ENCODE measurements at places on chromosomes 16 and 17.
A peak's percentile ranks its signal among the peaks of the same experiment; 100 is the strongest.

DNA sequence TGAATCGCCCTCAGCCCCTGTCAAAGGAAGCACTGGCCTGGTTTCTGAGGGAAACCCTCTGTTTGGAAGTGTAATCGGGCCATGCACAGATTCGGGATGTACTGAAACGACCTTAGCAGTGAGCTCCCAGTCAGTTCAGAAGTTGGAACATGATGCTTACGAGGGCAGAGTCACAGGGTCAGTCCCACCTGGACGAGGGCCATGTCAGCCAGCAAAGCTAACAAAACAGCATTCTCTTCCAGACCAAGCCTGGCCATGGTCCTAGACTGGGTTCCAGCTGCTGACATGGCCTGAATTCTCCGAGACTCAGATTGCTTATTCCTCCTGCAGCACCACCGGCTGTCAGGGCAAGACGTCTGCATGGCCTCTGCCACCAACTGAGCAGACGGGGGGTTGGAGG, 192.2 kb upstream of the WSCD1 start:
- no peak for DNase-seq

GRCh38 chr17:60744355-60744966, 66.8 kb downstream of the BCAS3 start:
- DNase-seq, result no peak

GRCh38 chr17:81160306-81160705, 5.0 kb upstream of the PVALEF start:
- no peak for DNase-seq

- DNase-seq, result peak; percentile 10
Observed at GRCh38 chr16:49000594-49000993, 281.0 kb downstream of the CBLN1 start.

DNA sequence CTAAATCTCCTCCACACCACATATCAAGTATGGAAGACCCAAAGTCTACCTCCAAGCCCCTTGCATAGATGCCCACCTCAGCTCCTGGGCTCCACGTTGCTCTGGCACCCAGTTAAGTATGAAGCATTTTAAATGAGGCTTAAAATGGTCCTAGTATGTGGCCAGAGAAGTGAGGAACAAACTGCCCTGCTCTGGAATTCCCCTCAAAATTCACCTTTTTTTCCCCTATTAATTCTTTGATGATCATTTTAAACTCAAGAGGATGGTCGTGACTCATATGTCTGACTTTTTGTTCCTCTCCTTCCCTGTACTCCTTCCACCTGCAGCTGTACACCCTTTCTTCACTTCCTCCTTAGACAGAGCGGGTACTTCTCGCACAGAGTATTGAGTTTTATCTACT, 234.5 kb upstream of the MYOCD start:
- DNase-seq, result peak; percentile 84

GRCh38 chr17:78034429-78035091, 76.1 kb downstream of the TNRC6C start:
- DNase-seq, result no peak

DNA sequence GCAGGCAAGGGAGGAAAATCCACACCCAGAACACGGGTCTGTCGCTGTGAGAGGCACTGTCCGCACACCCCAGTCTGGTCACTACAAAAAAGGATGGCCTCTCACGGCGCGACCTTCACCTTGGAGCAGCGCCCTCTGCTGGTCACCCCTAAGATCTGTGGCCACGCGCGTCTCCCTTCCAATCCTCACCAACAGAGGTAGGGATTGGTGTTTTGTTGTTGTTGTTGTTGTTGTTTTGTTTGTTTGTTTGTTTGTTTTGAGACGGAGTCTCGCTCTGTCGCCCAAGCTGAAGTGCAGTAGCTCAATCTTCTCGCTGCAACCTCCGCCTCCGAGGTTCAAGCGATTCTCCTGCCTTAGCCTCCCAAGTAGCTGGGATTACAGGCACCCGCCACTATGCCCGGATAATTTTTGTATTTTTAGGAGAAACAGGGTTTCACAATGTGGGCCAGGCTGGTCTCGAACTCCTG, 15.0 kb upstream of the C17orf58 start:
- DNase-seq, result peak; percentile 69

- DNase-seq, result no peak
Observed at GRCh38 chr17:67615011-67615561, 102.7 kb upstream of the NOL11 start.

- DNase-seq, result no peak
Observed at GRCh38 chr17:36503456-36504155, 17.1 kb downstream of the ZNHIT3 start.

DNA sequence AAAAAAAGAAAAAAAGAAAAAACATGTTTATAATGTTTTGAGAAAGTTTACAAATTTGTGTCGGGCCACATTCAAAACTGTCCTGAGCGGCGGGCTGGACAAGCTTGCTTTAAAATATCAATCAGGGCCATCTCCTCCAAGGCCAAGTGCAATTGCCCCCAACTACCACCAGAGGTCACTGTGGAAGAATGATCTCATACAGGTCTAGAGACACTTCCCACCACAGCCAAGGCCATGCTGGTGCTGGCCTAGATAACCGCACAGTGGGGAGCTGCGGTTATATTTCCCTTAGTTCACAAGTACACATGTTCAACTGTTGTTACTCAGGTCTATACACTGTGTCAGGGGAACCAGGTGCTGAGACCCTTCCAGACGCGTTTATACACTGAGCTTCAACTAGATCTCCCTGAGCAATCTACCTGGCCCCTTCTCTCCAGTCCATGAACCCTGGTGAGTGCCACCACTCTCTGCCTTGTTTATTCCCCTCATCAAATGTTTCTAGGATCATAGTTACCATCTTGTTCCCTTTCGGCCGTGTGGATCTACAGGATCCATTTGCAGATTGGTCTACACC, 83.8 kb upstream of the CCL2 start:
- peak; percentile 65 for DNase-seq

- no peak for DNase-seq
Observed at GRCh38 chr17:411421-412120, 59.0 kb upstream of the RPH3AL start.

- DNase-seq, result no peak
Observed at GRCh38 chr17:36515837-36516236, 18.8 kb downstream of the MYO19 start.

- no peak for DNase-seq
Observed at GRCh38 chr16:81784072-81784795, 5.1 kb downstream of the PLCG2 start.

GRCh38 chr17:41444186-41444585, 3.4 kb upstream of the KRT38 start:
- no peak for DNase-seq

GRCh38 chr17:77487211-77487629, 346.5 kb downstream of the SEC14L1 start:
- no peak for DNase-seq

GRCh38 chr16:57993897-57994296, 6.6 kb downstream of the ZNF319 start:
- DNase-seq, result no peak

GRCh38 chr17:41864836-41865595, at the start of gene KLHL11:
KLHL11 (minus strand) TSS chr17:41865423; CDS start chr17:41865370, 53 bp downstream.
- peak; percentile 94 for DNase-seq

- DNase-seq, result no peak
Observed at GRCh38 chr17:32258383-32259140, 7.1 kb upstream of the RHBDL3 start.

- no peak for DNase-seq
Observed at GRCh38 chr17:80812362-80813088, 179.1 kb upstream of the CHMP6 start.

DNA sequence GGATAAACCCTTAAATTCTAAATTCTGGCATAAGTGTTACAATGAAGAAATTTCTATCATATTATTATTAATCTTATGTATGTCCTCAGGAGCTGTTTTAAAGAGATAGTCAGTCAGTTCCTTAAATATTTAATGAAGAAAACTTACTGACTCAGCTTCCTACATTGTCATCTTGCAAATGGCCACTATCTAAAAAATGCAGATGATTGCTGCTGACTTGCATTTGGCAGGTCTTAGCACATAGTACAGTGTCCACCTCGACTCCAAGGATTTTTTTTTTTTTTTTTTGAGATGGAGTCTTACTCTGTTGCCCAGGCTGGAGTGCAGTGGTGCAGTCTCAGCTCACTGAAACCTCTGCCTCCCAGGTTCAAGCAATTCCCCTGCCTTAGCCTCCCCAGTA, 55.1 kb upstream of the CORO6 start:
- DNase-seq, result no peak

DNA sequence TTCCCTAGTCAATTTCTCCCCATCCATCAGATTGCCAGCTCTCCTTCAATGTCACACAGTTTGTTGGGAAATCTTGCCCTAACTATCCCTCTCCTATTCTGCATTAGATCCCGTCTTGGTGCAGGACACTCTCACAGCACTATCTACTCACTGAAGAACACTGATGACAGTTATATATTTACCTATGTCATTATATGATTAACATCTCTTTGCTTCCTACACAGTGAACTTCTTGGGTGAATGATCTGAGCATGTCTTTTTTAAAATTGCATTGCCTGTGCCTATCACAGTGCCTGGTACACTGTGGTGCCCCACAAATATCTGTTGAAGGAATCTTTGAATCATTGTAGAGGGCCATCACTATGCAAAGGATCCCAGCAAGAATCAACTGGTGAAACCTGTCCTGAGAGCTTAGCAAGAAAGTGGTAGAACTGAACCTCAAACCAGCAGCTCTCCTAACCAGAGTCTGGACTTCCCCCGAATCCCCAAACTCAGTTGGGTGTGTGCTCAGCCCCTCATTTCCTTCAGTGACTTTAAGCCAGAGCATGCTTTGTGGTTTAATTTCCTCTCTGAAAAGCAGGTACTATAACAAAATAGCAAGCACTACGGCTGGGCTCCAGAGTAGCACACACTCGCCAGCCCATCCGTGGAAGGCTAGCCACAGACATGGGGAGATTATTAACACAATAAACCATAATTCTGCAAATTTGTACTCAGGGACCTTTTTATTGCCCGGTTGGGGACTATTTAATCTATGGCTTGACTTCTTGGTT, 680.7 kb upstream of the SALL1 start:
- no peak for DNase-seq

DNA sequence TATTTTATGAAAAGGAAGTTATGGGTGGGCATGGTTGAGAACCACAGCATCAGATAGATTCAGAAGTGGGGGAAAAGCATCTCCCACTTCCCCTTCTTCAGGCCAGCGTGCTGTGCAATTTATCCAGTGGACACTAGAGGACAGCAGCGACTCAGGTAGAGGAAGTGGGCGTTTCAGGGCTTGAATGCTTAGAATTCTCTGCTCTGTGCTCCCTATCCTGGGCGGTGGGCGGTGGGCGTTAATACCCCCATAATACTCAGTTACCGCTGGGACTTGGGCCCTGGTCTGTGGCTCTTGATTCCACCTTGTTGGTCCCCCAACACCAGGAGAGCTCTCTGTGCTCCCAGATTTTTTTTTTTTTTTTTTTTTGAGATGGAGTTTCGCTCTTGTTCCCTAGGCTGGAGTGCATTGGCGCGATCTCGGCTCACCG, 3.7 kb upstream of the LYZL6 start:
- peak; percentile 63 for DNase-seq

DNA sequence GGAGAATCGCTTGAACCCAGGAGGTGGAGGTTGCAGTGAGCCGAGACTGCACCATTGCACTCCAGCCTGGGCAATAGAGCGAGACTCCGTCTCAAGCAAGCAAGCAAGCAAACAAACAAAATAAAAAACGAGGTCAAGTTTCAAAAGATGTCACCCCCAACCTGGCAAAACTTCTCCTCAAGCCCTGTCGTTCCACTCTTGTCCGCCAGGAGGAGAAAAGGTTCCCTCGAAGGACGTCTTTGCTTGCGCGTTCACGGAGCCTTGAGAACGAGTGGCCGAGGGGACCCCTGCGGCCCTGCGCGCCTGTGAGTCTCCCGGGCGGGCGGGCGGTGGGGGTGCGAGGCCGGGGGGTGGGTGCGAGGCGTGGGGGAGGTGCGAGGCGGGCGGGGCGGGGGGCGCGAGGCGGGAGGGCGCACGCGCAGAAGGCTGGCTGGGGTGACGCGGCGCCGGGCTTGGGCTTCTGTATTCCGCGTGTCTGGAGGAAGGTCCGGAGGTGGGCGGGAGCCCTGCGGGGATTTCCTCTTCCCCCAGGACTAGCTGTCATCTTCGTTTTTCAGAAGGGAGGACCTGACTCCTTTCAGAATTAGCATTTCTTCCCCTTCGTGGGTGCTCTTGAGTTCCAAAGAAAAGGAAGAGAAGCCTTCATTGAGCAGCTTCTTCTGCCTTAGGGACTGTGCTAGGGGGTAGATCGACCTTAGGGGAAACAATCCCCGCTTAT, 3.7 kb downstream of the SLC52A1 start:
- DNase-seq, result peak; percentile 94

DNA sequence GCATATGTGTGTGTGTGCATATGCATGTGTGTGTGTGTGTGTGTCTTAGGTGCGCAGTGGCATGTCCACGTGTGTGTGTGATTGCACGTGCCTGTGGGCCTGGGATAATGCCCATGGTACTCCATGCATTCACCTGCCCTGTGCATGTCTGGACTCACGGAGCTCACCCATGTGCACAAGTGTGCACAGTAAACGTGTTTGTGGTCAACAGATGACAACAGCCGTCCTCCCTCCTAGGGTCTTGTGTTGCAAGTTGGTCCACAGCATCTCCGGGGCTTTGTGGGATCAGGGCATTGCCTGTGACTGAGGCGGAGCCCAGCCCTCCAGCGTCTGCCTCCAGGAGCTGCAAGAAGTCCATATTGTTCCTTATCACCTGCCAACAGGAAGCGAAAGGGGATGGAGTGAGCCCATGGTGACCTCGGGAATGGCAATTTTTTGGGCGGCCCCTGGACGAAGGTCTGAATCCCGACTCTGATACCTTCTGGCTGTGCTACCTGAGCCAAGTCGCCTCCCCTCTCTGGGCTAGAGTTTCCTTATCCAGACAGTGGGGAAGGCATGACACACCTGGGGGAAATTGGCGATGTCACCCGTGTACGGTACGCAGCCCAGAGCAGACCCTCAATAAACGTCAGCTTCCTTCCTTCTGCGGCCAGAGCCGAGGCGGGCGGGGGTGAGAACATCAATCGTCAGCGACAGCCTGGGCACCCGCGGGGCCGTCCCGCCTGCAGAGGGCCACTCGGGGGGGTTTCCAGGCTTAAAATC, 47.6 kb downstream of the IL21R start:
- peak; percentile 82 for DNase-seq

DNA sequence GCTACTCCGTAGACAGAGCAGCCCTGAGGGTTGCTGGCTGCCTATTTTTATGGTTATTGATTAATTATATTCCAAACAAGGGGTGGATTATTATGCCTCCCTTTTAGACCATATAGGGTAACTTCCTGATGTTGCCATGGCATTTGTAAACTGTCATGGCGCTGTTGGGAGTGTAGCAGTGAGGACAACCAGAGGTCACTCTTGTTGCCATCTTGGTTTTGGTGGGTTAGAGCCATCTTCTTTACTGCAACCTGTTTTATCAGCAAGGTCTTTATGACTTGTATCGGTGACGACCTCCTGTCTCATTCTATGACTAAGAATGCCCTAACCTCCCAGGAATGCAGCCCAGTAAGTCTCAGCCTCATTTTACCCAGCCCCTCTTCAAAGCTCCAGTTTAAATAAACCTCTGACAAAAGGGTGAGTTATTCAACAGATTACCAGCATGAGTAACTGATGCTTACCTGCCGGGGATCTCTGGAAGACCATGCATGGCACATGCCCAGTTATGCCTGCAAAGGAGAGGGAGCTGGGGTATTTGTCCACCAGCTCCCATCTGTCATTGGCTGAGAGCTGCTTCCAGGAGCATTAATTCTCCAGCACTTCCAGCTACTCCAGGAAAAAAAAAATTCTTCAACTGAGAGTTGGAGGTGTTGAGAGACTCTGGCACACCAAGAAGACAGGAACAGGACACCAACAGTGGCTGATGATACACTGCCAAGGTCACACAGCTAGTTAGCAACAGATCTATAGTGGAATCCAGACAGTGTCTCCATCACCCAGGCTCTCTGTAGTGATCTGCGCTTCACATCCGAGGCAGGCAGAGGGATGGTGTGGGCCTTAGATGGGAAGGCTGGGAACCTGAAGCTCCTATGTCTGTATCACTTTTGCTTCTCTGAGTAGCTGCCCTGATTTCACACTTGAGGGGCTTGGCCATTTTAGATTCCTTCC, 36.6 kb upstream of the IL21R start:
- DNase-seq, result no peak
